ENCODE measurements at places on chromosomes 6 and 20. TPM values are rescaled to one million over a fixed set of nuclear protein-coding genes. Genes with fewer than 3 reads are reported as not detected.

The THBS2 gene
- 700 TPM for total RNA-seq

The NKX2-4 gene
- not detected for total RNA-seq

The FILIP1 gene
- 53.3 TPM for total RNA-seq

The PAX1 gene
- not detected for total RNA-seq

- no peak for DNase-seq
Observed at GRCh38 chr6:122400121-122400450, 634 bp downstream of the HSF2 start.

DNA sequence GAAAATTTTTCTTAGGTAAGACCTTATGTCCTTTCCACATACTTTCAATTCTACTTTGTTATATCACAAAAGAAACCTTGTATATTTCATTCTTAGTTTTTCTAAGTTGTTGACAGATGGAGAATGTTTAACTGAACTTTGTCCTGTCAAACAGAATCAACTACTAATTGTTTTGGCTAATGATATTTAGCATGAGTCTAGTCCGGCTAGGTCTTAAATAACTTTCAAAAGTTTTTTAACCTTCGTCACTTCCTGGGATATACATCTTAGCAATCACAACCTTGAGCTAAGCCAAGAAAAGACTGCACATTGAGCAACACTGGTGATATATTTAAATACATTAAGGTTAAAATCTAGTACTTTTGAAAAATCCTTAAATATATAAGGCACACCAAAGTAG, 62.9 kb upstream of the RUNX2 start:
- DNase-seq: no peak

DNA sequence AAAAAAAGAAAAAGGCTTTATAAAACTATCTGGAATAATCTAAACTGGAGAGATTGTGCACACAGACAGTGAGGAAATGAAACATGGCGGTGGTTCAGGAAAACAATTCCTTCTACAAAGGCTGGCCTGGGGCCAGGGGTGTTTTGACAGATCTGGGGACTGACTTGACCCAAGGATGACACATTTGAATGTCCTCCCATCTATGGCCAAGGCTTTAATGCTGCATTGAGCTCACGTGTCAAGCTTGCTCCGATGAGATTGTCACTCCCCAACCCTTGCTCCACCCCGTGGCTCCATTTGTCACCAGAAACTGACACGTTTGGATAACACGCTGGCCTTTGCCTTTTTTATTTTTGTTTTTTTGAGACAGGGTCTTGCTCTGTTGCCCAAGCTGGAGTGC, 156.1 kb downstream of the ZFP64 start:
- no peak for DNase-seq

DNA sequence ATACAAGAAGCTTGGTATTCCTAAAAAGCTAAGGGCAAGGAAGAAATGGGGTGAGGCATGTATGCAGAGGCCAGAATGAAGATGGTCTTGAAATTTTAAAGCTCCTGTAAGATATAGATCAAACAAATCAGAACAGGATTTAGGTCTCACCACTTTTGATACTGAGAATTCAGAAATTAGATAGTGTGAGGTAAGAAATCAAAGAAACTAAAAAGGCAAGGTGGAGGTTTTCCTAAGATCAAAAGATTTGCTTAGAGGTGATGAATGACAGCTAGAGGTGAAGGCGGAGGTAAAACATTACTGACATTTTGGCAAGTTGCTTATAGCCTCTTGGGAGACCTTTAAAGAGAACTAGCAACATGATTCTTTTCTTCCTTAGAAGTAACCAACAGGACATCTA, 225.2 kb upstream of the SGK1 start:
- DNase-seq: no peak

DNA sequence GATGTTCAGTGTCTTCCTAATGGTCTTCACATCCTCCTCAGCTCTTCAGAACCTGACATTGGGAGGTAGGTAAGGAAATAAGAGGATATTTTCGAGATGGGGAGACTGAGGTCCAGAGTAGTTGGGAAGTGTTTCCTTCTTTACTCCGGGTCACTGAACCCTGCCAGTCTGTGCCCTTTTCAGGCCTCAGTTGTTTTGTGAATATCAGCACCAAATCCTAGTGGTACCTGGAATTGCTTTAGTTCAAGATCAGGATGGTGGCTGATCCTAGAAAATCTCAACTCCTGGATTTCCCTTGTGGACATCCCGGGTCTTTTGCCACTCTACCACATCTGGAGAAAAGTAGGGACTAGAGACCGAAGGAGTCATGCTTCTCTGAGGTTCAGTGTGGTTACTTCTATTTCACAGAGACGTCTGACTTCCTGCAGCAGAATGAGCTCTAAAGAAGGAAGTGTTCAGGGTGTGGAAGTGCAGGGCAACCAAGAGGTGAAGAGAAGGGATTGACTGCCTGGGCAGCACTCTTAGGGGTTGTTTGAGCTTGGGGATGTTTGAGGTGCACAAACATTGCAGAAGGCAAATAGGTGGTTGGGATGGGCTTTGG, 995 bp downstream of the STK4 start:
- no peak for DNase-seq

- DNase-seq: no peak
Observed at GRCh38 chr20:4607287-4607713, 114.4 kb upstream of the PRND start.

DNA sequence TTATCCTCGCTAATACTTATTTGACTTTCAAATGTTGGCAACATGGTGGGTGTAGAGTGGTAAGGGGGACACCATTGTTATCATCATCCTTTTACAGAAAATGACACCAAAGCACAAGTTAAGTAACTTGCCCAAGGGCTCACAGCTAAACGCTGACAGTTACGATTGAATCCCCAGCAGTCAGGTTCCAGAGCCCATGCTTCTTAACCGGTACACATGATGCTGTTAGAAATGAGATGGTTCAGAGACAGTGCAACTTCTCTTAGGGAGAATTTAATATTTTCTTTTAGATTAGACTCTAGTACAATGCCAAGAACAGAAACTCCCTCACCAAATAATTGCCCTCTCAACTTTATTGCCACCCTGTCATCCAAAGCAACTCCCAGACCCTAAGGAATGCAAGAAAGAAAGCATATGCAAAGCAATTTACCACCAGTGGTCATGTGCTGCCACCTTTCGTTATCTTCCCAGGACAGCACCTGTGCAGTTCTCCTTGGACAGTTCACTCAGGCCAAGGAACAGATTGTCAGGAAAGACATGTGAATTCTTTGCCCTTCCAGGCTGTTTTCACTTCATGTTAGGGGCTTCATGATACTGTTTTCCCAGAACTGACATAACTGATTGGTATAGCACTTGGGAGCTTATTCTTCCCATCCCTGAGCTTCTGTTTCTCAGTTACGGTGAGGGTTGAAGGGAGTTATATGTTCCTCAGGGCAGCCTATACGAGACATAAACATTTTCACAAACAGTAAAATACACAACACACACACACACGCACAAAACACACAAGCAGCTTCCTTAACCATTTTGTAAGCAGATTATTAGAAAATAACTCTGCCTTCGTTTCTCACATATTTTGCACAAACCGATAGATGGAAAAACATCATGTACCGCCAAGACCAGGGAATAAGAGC, 5.1 kb downstream of the HLA-DMA start:
- DNase-seq: no peak

DNA sequence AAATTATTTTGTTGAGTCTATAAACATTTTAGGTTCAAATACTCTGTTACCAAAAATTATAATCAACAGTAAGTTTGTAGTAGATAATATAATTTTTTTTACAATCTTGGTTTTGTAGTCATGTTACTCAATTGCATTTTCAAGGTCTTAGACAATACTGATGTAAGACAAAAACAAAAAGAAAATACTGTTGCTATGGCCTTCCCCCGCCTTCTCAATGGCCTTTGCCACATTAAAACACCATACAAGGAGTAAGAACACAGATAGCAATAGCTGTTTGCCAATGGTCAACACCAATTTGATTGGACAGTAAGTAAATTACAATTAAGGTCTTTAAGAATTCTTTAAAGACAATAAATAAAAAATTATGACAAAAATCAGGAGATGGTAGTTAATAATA, 450.2 kb downstream of the CDC5L start:
- DNase-seq: no peak

- DNase-seq: no peak
Observed at GRCh38 chr6:5250911-5251310, 9.8 kb downstream of the LYRM4 start.

DNA sequence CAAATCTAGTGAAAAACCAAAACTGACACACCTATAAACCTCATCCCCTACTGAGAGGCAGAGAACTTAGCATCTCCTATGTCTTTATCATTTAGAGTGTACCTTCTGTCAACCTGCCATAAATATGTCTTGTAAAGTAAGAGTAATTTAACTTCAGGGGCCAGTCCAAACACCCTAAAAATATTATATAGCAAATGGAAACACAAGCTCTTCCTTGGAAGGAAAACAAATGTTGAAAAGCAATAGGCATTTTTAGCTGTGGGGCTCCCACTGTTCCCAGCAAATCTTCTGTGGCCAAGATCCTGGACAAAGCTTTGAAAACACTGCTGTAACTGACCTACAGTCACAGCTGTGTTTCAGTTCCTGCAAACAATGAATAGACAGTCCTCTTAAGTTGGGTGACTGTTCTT, 140.0 kb upstream of the RNF217 start:
- DNase-seq: no peak
